Cerebellar nuclear complex (tissue), 1 donor: ENCODE measurements at places on chromosomes 11 and 22.

DNA sequence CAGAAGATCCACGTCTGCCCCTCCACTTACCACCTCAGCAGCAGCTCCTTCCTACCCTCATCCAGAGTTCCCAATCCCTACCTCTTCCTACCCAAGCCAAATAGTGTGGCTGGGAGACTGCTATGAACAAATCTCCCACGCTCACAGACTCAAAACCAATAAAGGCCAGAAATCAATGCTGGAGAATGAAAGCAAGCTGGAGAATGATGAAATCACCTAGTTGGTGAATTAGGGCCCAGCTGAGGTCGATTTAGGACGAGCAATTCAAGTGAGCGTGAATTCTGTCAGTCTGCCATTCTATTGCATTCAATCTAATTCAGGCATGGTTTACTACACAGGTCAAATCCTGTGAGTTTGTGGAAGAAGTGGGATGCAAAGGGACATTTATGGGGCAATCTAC is 22.5 kb downstream of the COMMD9 start:
- DNase-seq, result no peak

GRCh38 chr11:126415669-126416420 is 60.4 kb downstream of the ST3GAL4 start:
- no peak for DNase-seq

DNA sequence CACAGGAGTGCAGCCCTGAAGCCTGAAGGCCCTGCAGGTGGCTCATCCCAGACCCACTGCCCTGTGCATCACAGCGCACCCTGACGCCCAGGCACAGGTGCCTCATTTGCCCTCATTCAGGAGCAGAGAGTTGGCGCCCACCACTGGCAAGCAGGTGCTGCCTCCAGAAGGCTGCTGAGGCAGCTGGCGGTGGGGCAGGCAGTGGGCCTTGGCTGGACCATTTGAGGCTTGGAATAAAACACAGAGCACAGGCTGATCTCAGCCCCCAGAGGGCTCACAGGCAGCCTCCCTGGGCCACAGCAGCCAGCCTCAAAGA is 1151.9 kb downstream of the BRD1 start:
- no peak for DNase-seq

GRCh38 chr11:76455331-76455730 is 10.5 kb downstream of the EMSY start:
- no peak for DNase-seq

DNA sequence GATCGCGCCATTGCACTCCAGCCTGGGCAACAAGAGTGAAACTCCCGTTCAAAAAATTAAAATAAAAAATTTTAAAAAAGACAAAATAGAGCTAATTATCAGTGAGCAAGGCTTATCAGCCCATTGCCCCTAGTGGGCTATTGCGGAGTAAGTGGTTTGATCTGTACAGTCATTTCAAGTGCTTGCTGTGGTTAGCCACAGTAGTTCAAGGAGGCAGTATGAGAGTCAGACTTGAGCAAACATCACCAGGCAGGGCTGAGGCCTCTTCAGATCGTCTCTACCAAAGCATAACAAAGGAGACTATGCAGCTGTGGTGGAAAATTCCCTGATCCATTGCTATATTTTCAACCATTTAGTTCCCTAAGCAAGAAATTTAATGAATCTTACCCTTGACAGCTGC is 4.3 kb upstream of the SBF2 start:
- no peak for DNase-seq
